ENCODE measurements at places on chromosomes 7 and 10.

- peak; percentile 38 for DNase-seq
Measured at GRCh38 chr10:112361951-112362751, 11.8 kb upstream of the ACSL5 start.

GRCh38 chr7:8205031-8205387 lies 57.0 kb downstream of the ICA1 start:
- peak; percentile 19 for DNase-seq

DNA sequence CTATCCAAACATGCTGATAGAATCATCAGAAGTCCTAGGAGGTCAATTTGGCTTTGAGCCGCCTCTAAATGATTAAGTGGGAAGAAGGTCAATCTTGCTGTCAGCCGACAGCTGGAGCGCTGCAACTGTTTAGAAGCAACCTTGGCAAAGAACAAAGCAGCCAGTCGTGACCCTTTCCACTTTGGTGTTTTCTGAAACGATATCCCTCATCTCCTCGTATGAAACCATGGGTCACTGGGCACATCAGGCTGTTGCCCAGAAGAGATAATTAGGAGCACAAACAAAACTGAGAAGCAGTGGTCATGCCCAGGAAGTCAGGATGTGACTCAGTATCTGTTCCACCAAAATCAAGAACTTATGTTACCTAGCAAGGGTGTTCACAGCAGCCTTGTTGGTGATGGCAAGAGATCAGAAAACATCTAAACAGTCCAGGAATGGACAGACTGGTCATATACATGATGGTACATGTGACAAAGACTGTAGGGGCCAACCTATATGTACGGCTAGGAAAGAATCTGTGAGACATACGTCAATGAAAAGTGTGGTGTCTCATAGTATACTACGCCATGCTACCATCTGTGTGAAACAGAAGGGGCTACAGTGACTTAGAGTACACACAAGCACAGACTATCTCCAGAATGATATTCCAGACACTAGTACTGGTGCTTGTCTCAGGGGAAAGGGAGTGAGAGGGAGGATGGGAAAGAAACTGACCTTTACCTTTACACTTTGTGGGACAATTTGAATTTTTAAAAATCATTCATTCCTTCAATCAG lies 22.4 kb downstream of the STN1 start:
- DNase-seq = no peak

DNA sequence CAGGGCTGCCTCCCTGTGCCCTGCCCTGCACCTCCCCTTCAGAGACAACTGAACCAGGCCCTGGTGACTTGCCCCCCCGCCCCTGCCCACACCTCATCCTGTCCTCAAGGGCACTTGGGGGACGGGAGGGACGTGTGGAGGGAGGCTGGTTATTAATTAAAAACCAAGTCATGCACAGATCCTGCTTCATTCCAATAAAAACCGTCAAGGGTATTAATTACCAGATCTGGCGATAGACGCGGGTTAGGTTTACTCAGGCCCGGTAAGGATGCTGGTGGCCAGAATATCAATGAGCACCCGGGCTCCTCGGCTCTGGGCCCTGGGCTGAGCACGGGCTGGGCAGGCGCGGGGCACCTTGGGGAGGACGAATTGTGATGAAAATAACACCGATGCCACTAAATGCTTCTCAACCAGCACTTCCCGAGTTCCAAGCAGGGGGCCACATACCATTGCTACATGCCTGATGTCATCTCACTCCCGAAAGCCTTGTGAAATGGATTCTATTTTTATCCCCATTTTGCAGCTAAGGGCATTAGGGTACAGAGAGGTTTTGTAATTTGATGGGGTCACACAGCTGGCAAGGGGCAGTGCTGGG lies 24.5 kb upstream of the GTF2IRD1 start:
- peak; percentile 84 for DNase-seq

DNA sequence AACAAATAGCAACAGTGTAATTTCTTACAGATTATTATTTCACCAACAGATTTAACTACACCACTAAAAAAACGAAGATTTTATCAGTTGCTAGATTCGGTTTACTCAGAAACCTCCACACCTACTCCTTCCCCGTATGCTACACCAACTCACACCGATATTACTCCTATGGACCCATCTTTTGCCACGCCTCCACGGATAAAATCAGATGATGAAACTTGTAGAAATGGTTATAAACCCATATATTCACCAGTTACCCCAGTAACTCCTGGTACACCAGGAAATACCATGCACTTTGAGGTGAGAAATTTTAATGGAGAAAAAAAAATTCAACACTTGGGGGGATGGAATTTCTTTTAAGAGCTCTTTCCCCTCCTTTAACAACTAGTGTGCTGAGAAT lies 92.5 kb downstream of the KMT2E start:
- DNase-seq = peak; percentile 11

- no peak for DNase-seq
Measured at GRCh38 chr10:58827381-58827780, 314.7 kb downstream of the BICC1 start.

- no peak for DNase-seq
Measured at GRCh38 chr10:128528167-128528566, 401.9 kb upstream of the MKI67 start.

- DNase-seq = peak; percentile 58
Measured at GRCh38 chr10:6128591-6129251, 39.9 kb downstream of the RBM17 start.

DNA sequence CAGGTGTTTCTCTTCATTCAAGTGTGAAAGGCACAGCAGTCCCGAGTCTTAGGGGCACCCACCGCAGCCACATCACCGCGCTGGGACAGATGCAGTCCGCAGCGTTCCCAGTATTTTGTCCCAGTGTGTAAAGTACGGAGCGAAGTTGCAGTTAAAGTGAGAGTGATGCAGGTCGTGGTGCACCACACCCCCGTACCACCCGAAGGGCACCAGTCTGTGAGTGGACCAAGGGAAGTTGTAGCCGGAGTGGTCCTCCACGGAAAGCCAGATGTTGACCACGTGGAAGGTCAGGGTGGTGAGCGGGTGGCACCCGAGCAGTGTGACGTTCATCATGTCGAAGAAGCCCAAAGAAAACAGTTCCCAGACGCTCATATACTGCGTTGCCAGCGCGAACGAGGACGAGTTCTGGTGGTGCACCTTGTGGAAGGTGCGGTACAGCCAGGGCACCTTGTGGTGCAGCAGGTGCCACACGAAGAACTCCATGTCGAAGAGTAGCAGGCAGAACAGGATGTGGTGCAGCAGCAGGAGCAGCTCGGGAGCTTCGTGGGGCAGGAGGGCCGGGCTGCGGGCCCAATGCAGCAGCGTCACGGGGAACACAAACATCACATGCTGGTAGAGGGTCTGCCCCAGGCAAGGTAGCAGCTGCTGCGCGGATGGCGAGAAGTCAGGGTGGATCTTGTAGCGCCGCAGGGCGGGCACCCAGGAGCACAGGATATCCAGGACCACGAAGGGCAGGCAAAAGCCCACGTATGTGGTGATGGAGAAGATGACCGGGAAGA lies 526 bp downstream of the CH25H start:
- no peak for DNase-seq

GRCh38 chr10:109861081-109861480 lies 62.2 kb downstream of the XPNPEP1 start:
- DNase-seq = no peak

DNA sequence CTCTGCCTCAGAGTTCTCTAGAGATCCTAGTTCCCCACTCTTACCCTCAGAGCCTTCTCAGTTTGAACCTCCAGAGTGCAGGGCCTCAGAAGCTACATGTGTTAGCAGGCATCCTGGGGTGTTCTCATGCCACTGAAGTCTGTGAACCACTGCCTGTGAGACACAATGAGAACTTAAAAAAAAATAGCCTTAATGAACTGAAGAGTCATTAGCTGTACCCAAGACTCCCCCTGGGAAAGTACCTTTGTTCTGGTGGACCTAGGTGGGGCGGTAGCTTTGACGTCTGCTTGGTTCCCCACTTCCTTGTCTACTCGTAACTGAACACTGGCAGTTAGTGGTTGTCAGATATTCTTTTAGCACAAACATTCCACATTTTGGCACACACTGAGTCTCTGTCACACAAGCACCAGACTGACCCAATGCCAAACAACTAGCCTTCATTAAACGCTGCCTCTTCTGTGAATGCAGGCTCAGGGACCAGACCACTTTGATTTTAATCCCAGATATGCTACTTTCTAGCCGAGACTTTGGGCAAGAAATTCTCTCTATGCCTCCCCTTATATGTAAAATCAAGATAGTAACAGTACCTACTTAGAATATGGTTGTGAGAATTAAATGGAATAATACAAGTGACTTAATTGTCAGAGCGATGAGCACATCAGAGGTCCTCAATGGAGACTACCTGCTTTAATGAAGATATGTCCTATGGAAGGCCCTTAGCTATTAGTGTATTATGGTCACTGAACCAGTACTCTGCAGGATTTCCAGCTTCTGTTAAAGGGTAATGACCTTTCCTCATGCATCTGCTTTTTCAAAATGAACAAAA lies 75.3 kb upstream of the CC2D2B start:
- no peak for DNase-seq

DNA sequence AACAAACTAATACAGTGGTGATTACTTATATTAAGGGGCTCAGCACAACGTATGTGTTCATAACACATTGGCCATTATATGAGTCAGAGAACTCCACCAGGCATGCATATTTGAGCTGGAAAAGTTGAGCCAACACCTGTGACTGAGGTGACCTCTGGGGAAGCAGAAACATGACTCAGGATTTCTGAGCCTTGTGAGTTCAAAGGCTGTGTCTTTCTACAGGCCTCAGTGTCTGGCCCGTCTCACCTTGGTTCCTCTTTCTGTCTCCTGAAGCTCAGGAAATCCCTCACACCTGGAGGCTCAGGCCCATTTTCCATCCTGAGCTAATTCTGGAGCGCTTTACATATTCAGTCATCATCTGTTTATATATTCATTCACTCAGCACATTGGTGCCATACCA lies 230.9 kb upstream of the AGK start:
- DNase-seq = no peak

GRCh38 chr7:30148951-30149459 lies 14.2 kb downstream of the MTURN start:
- no peak for DNase-seq

GRCh38 chr10:62381385-62382102 lies 7.4 kb downstream of the ZNF365 start:
- no peak for DNase-seq

DNA sequence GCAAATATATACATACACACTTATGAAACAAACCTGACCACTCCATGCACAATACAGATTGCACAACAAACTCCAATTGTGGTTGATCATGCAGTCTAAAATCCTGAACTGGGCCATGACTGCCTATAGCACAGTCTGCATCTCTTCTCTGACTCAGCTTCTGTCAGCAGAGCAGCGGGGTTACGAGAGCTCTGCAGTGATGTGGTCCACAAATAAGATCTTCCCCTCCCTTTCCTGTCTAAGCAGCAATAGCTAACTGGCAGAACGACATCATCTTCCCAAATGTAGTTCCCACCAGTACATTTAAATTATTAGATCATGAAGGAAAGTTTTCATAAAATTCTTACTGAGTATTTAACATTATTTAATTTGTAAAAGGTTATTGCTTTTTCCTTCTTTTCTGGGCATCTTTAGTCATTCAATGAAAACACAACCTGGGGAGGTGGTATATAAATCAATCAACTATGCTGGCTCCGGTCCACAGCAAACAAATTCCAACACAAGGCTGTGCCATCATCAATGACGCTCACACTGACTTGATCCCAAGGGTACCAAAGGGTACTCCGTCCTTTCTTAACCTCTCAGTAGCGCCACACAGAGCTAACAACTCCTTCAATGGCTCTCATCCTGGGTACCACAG lies 17.1 kb downstream of the ARHGAP21 start:
- DNase-seq = peak; percentile 72

DNA sequence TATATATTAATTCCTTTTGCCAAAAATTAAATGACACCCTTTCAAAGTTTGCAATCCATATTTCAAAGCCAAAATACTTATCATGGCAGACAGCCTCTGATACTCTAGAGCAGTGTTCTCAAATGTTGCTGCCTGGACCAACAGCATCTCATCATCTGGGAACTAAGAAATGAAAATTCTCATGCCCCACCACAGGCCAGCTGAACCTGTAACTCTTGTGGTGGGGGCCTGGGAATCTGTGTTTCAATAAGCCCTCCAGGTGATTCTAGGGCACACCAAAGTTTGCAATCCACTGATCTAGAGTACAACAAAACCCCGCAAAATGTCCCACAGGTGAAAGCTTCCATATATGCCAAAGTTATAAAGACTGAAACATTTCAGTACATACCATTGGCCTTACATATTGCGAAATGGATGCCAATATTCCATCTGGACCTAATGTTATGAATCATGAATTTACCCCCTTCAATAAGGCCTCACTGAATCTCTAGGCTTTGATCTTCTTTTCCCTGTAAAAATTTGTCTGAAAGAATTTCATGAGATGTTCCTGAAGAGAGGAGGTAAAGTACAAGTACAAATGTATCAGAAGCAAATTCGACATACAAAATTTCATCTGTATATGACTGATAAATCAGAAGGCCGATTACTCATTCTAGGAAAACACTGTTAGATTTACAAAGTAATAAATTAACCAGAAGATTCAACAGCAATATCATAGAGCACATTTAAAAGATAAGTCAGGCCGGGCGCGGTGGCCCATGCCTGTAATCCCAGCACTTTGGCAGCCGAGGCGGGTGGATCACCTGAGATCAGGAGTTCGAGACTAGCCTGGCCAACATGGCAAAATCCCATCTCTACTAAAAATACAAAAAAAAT lies 25.3 kb upstream of the EPC1 start:
- DNase-seq = no peak

GRCh38 chr7:46682836-46683624 lies 762.0 kb upstream of the IGFBP3 start:
- no peak for DNase-seq

GRCh38 chr7:90672210-90672609 lies 76.1 kb downstream of the CDK14 start:
- no peak for DNase-seq

DNA sequence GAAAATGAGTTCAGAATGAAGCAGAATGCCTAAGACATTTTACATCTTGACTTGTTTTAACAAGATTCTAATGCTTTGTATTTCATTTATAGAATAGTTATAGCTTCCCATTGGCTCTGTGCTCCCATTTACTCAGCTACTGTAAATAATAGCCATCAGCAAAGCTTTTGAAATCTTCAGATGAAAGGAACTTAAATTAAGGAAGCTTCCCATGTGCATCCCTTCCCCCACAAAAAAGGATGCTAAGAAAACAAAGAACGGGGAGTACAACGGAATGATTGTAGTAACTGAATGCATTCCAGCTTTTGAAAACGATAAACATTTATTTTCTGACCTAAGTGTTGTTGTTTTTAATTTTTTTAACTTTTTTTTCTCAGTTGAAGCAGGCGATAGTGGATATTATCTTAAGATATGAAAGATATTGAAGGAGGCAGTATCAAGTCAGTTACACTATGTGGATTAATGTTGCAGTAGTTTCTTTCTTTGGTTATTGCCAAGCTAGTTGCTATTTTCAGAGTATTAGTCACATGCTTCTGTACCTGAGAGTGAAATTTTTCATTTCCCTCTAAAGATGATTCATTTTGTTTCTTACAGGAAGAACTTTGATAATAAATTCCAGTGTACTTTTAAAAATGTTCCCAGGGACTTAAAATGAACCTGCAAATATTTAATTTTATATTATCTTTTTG lies 129.2 kb downstream of the KCND2 start:
- no peak for DNase-seq

- DNase-seq = no peak
Measured at GRCh38 chr7:139648941-139649425, 125.5 kb downstream of the CLEC2L start.

All from A673 (cell line).